ENCODE measurements at places on chromosomes 4 and X. TPM values are rescaled to one million over a fixed set of nuclear protein-coding genes. Genes with fewer than 3 reads are reported as not detected.

EMCN gene
- not detected for total RNA-seq

PGAM4 gene
- total RNA-seq, result not detected

GLOD5 gene
- not detected for total RNA-seq

DGAT2L6 gene
- not detected for total RNA-seq

SLC16A2 gene
- total RNA-seq, result 10.6 TPM

All from fibroblast of villous mesenchyme (primary cell).